ENCODE measurements at places on chromosomes 2 and 18. TPM values are rescaled to one million over a fixed set of nuclear protein-coding genes. Genes with fewer than 3 reads are reported as not detected.

GRCh38 chr18:26536664-26537063, 11.7 kb downstream of the KCTD1 start:
- DNase-seq = no peak

DNA sequence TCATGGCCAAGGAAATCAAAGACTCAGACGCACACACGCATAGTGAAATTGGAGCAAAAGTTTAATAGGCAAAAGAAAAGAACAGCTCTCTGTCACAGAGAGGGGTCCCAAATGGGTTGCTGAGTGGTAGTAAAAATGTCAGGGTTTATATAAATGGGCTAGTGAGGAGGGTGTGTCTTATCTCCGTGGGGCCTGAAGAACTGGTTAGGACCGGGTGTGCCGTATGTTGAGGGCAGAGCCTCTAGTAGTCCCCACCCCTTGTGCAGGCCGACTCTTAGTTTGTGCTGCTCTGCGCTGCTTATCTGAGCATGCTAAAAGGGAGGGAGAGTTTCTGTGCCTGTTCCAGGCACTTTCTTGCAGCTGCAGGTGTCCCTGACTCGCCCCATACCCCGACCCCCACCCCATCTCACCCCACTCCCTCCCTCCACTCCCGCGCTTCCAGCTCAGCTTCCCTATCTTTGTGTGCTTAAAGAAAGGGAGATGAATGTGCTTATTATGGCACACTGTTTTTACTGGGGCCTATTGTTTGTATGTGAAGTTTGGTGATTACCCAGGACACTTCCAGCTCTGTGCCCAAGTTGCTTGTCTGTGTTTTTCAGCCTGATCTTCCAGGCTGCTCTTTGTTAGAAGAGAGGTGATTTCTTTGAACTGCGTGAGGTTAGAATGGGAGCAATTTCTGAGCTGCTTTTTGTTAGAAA, 167.4 kb downstream of the SPAG16 start:
- no peak for DNase-seq

DNA sequence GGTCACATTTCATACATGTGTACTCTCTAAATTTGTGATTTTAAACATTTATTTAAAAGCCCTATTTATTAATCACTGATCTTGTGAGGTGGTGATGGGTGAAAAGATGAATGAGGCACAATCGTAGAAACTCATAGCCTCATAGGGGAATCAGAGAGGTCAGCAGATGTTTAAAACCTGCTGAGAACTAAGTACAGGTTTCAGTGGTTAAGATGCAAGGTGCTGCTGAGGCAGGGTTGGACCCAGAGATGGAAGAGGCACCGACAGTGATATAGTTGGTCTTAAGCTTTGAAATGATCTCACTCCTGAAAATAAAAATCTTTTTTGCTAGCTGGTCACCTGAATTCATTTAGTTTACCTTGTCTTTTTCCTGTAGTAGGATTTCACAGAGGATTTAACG, 49.6 kb downstream of the LINC00305 start:
- no peak for DNase-seq

SIX2 gene
- not detected for total RNA-seq

DNA sequence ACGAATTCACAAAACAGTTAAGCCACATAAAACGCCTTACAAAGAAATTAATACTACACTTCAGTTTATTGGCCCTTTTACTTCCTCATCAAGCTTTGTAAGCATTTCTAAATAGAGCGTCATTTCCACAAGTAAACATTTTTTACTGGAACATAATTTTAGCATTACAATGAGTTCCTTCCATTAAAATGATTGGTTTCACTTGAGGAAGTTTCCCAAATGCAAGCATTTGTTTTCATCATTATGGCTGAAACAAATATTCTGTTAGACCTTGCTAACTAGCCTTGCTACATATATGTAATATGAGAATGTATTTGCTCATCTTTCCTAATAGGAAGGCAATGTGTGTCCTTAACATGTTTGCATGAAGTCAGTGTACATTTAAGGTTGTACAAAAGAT, 579.1 kb downstream of the IRS1 start:
- no peak for DNase-seq

- no peak for DNase-seq
Observed at GRCh38 chr2:190973726-190974628, 40.0 kb downstream of the STAT1 start.

ANKRD53 gene
- 1.2 TPM for total RNA-seq

- DNase-seq = no peak
Observed at GRCh38 chr2:100642425-100642824, 79.6 kb downstream of the PDCL3 start.

- DNase-seq = no peak
Observed at GRCh38 chr18:8673256-8674209, 31.8 kb upstream of the MTCL1 start.

- no peak for DNase-seq
Observed at GRCh38 chr2:40027968-40028367, 248.9 kb upstream of the THUMPD2 start.

DNA sequence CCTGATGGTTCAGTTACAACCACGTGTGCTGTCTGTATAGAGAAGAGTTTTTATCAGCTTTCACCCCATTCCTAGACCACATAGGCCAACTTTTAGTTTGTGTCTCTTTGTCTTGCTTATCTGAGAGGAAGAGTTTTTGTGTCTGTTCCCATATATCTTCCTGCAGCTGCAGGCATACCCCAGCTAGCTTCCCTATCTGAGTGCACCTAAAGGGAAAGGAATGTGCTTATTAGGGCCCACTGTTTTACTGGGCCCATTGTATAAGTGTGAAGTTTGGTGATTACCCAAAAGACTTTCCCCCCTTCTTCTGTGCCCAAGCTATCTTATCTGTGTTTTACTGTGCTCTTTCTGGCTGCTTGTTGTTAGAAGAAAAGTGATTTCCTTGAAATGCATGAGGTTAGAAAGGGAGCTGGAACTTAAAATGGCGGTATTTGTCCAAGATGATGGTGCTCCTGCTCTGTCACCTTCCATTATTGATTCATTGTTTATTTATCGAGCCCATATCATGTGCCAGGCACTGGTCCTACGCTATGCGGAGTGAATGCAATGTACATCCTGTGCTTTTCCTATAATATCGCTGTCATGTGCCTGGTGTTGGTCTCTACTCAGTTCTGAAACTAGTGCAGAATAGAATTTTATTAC, 57.2 kb downstream of the NYAP2 start:
- DNase-seq = no peak

SCN3A gene
- not detected for total RNA-seq

- no peak for DNase-seq
Observed at GRCh38 chr18:58065956-58066355, 21.9 kb downstream of the NEDD4L start.

POTEC gene
- total RNA-seq = not detected

C2orf78 gene
- total RNA-seq = not detected

DNA sequence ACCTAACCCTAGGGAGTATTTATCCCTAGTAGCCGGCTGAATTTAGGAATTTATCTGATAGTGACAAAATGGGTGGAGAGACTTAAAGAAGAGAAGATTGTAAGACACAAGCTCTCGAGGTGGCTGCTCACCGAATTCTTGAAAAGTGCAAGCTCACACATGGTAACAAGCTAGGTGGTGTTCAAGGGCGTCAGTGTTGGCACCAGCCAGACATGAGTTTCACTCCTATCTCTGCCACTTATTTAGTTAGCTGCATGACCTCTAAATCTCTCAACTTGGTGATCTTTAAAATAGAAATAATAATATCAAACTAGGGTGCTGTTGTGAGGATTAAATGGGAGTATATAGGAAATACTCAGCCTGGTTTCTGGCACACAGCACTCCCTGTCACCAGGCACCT, 102.6 kb upstream of the APCDD1 start:
- no peak for DNase-seq

SCN2A gene
- total RNA-seq = not detected

DNA sequence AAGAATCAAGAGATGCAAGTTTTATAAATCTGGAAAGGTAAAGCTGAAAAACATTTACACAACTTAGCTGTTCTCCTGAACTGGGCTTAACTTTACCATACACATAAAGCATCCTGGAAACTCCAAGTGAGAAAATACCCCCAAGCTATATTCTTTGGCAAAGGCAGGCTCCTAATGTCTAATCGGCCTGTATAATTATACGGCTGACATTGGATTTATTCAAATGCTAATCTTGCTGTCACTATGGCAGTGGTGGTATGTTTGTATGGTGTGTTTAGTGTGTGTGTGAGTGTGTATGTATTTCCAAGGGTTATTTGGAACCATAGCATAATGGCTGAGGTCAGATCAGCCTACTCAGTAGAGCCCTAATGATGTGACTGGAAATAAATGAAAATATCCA, 1031.8 kb upstream of the ZEB2 start:
- no peak for DNase-seq

DNA sequence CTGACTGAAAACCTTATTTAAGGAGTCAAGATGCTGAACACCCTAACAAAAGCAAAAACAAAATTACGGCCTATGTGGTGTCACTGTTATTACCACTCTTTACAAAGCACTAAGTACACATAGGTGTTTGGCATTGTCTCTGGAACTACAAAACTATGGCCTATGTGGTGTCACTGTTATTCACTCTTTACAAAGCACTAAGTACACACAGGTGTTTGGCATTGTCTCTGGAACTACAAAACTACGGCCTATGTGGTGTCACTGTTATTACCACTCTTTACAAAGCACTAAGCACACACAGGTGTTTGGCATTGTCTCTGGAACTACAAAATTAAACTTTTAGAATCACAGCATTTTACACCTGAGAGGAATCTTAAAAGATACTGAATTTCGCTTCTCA, 47.4 kb downstream of the SLC35F5 start:
- no peak for DNase-seq

- no peak for DNase-seq
Observed at GRCh38 chr18:76130845-76131244, 364.2 kb downstream of the ZNF516 start.

LYPD6 gene
- not detected for total RNA-seq

TLK1 gene
- total RNA-seq = 135 TPM

DNA sequence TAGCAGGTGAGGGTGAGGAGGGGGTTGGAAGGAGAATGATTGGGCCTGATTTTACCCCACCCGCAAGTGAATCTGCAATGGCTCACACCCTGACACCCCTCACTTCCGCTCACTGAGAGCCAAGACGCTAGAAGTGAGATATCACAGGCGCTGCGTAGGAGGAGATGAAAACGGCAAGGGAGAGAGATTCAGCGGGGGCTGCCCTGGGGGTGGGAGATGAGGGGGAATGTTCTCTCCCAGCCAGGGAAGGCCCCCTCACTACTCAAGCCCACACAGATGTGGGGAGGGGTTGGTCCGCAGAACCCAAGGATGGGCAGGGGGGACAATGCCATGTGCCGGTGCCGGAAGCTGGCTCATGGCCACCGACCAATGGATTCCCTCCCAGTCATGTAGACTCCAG, 32.9 kb downstream of the LOXHD1 start:
- DNase-seq = no peak

DNA sequence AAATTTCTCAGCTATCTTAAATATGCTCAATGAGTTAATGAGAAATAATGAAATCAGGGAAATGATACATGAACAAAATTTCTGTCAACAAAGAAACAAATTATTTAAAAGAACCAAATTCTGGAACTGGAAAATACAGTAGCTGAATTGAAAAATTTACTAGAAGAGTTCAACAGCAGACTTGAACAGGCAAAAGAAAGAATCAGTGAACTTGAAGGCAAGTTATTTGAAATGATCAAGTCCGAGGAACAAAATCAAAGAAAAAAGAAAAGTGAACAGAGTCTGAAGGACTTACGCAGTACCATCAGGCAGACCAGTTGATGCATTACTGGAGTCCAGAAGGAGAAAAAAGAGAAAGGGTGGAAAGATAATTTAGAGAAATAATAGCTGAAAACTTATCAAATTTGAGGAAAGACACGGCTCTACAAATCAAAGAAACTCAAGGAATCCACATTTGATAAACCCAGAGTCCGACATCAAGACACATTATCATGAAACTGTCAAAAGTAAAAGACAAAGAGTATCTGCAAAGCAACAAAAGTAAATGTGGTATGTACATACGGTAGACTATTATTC, 83.6 kb downstream of the CCDC138 start:
- no peak for DNase-seq

- DNase-seq = no peak
Observed at GRCh38 chr2:12009323-12009905, 263.0 kb downstream of the LPIN1 start.

KCNS3 gene
- total RNA-seq = not detected

GCFC2 gene
- 17.1 TPM for total RNA-seq

DNA sequence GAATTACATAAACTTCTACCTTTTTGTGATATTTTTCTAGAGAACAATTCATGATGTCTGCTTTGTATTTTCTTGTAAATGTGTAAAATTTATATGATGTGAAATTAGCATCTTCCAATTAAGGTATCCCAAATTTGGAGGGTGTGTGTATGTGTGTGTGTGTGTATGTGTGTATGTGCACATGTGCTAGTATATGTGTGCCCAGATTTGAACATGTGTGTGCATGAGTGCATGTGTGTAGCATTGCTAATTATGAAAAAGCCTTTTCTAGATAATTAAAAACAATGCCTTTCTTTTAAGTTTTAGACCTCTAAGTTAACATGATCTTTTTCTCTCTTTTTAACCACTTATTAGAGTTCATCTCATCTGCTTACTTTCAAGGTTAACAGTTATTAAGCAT, 208.0 kb upstream of the SPOPL start:
- no peak for DNase-seq

DNA sequence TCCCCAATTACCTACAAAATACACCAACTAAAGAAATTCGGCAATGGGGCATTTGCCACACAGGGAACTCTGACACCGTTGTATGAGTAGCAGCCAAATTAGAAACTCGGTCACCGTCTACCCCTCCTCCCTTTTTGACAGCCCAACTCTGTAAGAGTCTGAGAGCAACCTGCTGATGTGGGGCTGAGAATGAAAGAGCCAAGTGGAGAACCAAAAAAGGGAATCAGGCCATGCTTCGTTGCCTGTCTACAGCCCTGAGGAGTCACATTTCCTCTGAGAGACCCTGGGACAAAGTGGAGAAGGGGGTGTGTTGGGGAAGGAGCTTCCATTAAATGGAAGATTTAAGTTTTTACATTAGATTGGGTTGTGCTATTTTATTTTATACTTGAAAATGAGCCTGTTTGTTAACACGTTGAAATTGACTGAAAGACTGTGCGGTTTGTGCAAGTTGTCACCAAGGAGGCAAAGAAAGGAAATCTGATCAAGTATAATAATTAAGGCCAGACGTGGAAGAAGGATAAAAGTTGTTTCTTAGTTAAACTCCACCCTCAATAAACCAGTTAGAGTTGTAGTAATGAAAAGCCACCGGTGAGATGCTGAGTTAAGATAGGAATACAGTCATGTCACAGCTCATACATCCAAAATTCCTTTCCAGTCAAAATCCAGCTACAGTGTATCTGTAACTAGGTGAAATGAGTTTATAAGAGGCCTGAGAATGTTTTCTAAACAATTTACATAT, 131.7 kb upstream of the CREB1 start:
- DNase-seq = no peak

FNDC4 gene
- total RNA-seq = not detected

DNA sequence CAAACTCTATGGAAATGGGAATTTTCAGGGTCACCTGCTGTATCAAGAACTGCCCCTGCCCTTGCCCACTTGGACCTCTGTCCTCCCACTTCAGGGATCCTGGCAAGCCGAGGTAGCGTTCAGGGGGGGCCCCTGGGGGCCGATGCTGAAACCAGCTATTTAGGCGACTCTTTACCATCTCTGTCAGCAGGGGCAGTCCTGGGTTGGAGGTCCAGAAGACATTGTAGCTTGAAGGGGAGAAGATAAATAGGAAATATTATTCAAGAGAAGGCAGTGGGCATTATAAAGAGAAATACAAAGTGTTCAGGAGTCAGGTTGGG, 2.4 kb downstream of the MOGS start:
- DNase-seq = no peak

MYO1B gene
- 0.98 TPM for total RNA-seq

- DNase-seq = no peak
Observed at GRCh38 chr18:46155641-46156051, 51.5 kb downstream of the HAUS1 start.

Measured in CD4-positive, alpha-beta T cell (primary cell).